Right hindlimb (tissue), 1 donor: ENCODE measurements at places on chromosomes 3 and 15.

- DNase-seq: peak; percentile 41
These were observed 28.4 kb downstream of the USF3 start for GRCh38 chr3:113668015-113668414.

GRCh38 chr3:140363801-140364200, 314.1 kb upstream of the TRIM42 start:
- no peak for DNase-seq

GRCh38 chr15:27070841-27071240, 99.9 kb downstream of the GABRG3 start:
- no peak for DNase-seq

- no peak for DNase-seq
These were observed 101.6 kb downstream of the SRGAP3 start for GRCh38 chr3:9147896-9148266.

- no peak for DNase-seq
These were observed 20.8 kb upstream of the APH1B start for GRCh38 chr15:63256433-63257274.

DNA sequence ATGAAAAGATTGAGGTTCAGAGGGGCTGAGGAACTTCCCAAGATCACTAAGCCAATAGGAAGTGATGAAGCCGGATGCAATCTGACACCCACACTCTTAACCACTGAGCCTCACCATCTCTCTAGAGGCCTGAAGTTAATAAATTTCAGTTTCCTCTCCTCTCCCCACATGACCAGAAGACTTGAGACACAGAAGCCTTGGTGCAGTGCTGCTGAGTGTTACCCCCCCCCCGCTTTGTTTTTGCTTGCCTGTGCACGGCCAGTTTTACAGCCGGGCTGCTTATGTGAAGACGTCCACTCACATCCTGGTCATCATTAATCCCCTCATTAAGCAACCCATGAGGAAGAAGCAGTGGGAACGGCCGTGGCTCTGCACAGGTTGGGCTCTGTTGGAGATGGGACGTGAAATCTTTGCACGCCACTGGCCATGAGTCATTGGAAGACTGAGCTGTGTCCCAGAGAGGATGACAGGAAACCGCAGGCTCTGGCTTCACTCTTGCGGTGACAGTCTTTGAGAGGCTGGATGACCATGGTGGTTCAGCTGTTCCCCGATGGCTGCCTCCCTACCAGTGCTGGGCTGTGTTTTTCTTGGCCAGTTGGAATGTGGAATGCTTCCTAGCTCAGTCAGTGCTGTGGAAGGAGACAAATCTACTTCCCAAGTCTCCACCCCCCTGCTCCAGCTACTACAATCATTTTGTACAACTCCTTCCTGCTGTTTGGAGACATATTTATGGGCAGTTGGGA, 232.6 kb upstream of the LRTM1 start:
- peak; percentile 68 for DNase-seq

GRCh38 chr3:126968391-126969390, 14.2 kb upstream of the PLXNA1 start:
- no peak for DNase-seq

DNA sequence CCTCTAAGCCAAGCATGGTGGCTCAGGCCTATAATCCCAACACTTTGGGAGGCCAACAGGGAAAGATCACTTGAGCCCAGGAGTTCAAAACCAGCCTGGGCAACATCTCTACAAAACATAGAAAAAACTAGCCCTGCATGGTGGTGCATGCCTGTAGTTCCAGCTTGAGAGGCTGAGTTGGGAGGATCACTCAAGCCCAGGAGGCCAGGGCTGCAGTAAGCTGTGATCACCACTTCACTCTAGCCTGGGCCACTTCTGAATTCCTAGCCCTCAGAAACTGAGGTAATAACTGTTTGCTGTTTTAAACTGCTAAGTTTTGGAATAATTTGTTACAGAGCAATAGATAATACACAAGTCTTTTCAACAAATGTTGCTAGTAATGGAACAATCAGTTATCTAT, 16.4 kb downstream of the IP6K1 start:
- no peak for DNase-seq

DNA sequence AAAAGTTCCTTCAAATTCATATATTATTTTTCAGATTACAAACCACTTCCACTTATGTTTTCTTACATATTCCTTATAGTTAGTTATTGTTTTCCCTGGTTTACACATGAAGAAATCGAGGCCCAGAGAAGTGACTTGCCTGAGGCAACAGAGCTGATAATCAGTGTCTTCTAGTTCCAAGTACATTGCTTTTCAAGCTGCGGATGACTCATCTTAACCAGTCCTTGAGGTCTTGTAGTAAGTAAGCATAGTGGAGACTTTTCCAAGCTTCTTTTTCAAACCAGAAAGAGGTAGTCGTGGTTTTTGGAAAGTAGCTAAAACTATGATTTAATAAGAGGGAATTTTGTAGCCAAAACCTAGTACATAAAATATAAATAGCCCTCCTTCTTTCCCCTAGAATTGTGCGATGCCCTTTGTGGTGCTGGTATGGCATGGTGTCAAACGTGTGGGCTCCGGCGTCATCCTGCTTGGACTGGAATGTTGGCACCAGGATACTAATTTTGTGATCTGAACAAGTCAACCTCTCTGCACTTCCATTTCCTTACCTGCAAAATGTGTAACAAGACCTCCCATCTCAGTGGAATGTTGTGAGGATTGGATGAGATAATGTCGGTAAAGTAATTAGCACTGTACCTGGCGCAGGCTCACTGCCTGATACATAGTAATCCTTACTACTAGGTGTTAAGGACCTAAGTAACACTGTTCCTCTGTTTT, 19.0 kb upstream of the DLG1 start:
- DNase-seq: peak; percentile 68

GRCh38 chr15:85718271-85718971, 76.3 kb downstream of the KLHL25 start:
- no peak for DNase-seq

GRCh38 chr3:14537590-14538450, 2.3 kb downstream of the GRIP2 start:
- DNase-seq: no peak

DNA sequence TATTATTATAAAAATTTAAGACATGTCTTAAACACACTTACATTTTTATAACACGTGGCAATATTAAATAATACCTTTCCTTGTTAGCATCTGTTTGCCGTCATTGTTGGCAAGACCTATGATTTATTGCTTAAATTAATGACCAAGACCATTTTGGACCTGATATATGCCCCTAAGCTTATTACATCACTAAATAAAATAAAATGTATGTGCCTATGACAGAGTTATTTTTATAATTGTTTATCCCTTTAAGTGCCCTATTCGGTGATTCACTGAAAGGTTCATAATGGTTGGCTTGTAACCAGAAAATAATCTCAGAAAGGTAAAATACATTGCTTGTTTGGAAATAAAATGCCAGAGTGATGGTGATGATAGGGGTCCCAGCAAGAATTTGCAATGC, 17.5 kb downstream of the CDIN1 start:
- no peak for DNase-seq

DNA sequence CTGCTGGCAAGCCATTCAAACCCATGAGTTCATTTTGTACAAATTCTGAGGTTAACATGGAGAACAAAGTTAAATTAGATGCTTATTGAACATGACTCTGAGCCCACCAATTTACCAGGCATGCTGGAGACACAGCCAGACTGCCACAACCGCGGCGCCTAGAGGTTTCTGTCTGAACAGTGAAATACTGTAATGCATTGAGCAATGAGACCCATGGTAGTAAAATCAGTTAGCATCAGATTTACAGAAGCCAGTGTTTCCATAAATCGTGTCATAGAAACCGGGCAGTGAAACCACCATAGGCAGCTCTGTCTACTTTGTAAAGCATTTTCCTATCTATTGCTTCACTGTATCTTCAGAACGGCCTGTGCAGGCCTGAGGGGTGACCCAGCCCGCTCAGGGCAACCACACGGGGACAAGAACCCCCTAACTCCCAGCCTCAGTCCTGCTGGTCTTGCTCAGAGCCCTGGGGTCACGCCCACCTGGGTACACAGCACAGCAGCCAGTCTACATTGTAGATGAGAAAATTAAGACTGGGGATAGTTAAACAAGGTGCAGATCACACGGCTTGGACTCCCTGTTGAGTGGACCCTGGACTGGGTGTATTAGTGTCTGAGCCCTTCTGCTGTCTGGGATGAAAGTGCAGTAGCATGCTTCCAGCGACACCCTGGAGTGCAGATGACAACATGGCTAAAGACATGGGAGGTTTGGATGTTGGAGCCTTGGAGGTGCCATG, 44.2 kb downstream of the MGLL start:
- no peak for DNase-seq

DNA sequence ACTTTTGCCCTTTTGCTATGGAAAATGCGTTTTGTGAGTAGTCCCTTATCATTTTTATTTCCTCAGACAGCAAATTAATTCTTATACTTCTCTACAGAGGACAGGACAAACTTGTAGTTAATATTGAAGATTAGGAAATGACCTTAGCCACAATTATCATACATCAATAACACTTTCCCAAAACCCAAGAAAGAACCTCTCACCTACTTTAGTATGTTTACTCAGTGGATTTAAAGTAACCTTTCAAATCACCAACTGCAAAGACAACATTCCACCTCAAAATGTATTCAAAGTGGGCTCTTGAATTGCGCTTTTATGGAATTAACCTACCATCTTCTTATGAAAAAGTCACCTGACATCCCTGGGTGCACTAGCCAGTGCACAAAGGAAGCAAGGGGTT, 107.3 kb downstream of the PLCH1 start:
- DNase-seq: no peak

DNA sequence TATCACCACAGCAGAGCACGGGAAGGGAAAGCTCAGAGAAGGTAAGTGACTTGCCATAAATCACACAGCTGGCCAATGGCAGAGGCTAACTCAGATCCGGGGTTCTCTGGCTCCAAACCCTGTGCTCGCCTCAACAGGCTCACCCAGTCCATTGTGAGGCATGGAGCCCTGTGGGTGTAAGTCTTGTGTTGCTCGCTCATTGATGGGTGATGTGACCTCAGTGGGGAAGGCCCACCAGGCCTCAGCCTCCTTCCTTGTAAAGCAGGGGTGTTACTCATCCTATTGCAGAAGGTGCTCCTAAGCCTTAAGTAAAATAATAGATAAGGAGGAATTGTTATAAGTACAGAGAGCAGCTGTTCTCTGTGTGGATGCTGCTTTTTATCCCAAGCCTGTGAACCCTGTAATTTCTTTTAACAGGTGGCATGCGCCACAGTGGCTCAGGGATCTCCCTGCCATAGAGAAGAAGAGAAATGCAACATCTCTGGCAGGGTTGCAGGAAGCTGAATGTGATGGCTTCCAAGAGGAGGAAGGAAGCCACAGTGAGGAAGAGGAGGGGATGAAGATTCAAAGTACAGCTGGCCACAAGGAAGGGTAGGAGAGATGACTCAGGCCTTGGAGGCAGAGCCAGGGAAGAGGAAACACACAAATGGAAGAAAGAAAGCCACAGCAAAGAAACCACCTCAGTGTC, 30.9 kb upstream of the SPSB4 start:
- DNase-seq: no peak

- DNase-seq: peak; percentile 63
These were observed 195.2 kb upstream of the DPPA4 start for GRCh38 chr3:109532257-109533216.

DNA sequence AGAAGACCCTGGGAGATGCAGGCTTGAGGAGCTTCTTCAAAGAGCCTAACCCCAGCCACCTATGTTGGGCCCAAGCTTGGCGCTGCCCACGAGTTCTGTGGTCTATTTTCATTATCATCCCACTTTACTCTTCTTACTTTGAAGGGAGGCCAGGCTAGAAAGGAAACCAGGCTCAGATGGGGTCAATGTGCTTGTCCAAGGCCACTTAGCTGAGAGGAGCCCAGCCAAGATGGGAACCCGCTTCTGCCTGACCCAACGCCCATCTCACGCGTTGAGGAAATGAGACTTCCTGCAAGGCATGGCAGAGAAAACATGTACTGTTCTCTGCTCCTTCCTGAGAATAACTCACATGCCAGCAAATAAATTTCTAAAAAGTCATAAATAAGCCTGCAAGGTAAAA, 486.3 kb upstream of the PROK2 start:
- no peak for DNase-seq

DNA sequence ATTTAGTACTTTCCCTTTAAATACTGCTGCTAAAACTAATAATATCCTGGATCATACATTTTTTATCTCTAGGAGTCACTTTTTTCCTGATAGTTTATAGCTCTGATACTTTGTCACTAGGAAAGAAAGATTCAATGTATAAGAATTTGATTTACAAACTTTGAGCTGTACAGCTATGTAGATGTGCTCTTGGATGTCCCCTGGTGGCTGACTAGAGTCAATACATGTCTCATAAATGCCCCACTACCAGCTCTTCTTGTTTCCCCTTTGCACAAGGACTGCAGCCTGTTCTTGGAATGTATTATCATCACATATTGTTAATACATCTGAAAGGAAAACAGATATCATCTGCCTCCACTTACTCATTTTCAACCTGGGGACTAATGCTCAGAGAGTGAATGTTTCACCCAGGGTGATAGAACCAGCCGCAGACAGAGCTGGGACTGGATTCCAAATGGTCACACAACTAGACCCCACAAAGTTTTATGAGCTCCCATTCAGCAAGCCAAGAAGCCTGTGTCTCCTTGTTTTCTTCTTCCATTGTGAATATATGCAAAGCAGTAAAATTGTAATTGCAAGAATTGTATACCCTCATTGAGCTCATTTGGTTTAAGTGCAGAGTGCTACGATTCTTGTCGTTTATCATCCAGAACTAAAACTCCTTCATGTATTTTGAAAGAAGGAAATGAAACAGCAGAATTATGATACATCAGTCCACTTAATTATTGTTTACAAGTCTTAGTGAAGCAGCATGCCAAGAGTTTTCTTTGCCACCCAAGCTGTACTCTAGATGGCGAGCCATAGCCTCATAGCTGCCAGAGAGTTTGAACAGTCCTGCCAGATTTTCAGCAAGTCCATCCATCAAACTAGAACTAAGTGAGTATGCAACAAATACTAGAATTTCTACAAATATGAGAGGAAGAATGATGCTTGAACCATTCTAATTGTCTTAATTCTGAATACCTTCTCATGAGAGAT, 261.6 kb upstream of the LMCD1 start:
- no peak for DNase-seq

DNA sequence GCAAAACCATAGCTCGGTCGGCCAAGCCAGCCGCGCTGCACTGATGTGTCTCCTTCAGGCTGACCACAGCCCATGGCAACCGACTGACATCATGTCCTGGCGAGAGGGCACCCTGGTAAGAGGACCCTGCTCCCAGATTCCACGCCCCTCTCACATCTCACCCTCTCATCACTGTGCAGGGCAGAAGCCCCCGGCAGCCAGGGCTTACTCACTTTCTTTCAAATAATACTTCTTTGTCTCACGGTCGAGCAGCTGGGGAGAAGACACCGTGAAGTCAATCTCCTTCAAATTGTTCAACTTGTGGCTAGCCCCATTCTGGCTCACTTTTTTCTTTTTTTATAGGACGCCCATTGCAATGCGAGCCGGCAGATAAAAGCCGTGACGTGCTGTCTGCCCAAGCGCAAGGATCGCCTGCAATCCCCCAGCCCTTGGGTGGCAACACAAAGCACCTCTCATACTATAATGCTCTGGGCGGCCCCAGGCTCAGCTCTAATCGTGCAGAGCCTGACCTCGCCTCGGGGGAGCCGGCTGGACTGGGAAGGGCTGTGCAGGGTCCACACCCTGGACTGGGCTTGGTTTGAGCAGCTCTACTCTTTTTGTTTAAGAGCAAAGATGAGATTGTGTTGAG, 33.6 kb downstream of the VGLL4 start:
- DNase-seq: peak; percentile 71

- no peak for DNase-seq
These were observed 49.9 kb downstream of the CHRD start for GRCh38 chr3:184429786-184430185.
